ENCODE measurements at places on chromosomes 3 and 15.

GRCh38 chr15:84981711-84982300 lies at the start of gene PDE8A:
PDE8A (plus strand) TSS chr15:84981856; CDS start chr15:84982163, 307 bp downstream.
- DNase-seq, result no peak

DNA sequence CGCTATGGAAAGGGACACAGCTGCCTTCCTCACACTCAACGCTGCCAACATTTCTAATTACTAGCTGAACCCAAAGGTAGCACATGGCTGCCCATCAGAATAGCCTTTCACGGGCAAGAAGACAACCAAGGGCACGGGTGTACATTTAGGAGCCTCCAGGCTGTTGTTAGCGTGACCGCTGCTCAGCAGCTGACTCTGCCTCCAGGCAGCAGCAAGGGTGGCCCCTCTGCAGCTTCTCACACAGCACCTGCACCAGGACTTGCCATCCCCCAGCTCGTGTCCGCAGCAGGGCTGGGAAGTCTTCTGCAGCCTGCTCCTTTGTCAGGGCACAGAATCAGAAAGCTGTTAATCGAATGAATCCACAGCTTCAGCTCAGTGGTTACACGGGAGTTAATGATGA lies 146.8 kb downstream of the ADAMTS17 start:
- no peak for DNase-seq

DNA sequence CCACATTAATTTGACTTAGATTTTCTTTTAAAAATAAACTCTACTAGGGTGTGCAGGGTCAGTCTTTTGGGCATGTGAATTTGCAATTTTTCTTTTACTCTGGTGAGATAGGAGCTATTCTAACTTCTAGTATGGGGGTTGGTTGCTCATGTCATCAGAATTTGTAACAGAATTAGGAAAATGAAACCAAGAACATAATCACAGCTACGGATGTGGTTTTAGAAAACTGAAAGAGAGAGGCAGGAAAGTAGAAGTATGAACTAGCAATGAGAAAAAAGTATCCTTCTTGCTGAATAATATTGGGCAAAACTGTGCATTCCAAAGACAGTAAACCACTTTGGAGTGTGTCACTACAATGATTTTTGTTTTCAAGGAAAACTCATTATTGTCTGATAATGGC lies 43.3 kb downstream of the ADPGK start:
- no peak for DNase-seq

DNA sequence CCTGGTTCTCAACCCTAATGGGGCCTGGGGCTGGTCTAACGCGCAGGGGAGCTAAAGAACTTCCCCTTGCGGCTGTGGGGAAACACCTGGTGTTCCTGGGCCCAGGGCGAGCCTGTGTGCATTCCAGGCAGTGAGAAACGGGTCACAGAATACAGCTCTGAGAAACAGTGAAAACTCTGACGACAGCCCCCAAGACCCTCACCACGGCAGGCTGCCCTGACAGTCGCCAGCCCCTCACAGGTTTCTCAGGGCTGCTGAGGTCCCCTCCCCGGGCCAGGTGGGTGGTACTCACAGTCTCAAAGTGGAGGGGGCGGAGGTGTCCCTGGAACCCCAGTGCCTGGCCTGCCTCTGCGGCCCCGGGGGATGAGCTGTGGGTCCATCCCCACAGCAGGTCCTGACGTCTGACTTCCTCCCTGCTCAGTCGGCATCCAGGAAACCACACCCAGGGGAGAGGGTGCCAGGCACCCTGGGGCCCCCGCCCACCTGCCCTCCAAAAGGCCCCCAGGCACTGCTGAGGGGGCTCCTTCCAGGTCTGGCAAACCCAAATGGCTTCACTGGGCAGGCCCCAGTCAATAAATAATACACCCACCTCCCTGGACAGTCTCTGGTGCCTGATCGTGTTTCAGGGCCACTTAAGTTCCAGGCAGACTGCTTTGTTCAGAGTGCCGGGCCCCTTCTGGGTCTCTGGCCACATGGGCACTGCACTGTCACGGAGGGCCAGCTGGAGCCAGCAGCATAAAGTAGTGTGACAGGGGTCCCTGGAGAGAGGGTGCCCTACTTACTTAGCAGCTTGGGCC lies 57.7 kb downstream of the IQSEC1 start:
- no peak for DNase-seq

- no peak for DNase-seq
These were observed 49.2 kb upstream of the MTMR10 start for GRCh38 chr15:31040611-31041010.

GRCh38 chr3:3160826-3161225 lies 18.7 kb downstream of the CRBN start:
- DNase-seq, result no peak

GRCh38 chr3:77599948-77600347 lies 560.0 kb downstream of the ROBO2 start:
- no peak for DNase-seq

DNA sequence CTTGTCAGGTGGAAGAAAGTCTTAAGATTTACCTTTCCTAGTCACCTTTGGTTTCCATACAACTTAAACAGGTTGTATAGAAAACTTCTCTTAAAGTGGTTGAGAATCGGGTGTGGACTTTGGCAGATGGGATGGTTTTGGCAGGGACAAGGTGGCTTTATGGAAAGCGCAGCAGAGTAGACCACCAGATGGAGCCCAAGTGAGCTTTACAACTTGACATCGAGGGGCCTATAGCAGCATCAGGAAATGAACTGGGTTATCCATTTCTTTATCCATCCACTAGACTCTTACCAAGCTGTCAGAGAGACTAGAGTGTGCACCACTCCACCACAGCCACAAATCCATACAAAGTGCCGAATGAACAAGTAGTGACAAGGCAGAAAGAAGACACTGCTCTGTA lies 85.3 kb upstream of the MBNL1 start:
- DNase-seq, result peak; percentile 43
